ENCODE measurements at places on chromosomes 7 and 10. TPM values are rescaled to one million over a fixed set of nuclear protein-coding genes. Genes with fewer than 3 reads are reported as not detected.
A peak's percentile ranks its signal among the peaks of the same experiment; 100 is the strongest.

- no peak for DNase-seq
These were observed 50.6 kb upstream of the SMNDC1 start for GRCh38 chr10:110355141-110355831.

GRCh38 chr7:100588438-100588837 lies 2.3 kb downstream of the FBXO24 start:
- no peak for DNase-seq

WNT2 gene
- 1.3 TPM for total RNA-seq

GRCh38 chr7:55641273-55641691 lies 69.0 kb upstream of the VOPP1 start:
- peak; percentile 61 for DNase-seq

SSBP1 gene
- total RNA-seq, result 148 TPM

DNA sequence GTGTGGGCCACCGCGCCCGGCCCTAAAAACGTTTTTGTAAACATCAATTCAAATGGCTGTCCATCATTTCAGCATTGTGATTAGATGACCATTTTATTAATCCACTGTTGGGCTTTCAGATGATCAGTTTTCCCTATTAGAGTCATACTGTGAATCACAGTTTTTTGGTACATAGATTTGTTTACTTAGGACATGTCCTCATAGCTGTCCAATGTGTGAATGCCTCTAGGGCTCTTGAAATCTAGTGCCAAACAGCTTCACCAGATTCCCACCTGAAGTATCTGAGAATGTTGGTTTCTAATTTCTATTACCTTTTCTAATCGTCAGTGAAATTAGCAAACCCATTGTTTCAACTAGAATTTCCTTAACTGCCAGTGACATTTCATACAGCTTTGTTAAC lies 66.8 kb downstream of the UPF2 start:
- DNase-seq, result no peak

GRCh38 chr7:77284005-77284404 lies 84.4 kb upstream of the FGL2 start:
- DNase-seq, result no peak

PNLIPRP1 gene
- not detected for total RNA-seq

- peak; percentile 30 for DNase-seq
These were observed 162.9 kb downstream of the ARL5B start for GRCh38 chr10:18822156-18822555.

SYCE1 gene
- 43.4 TPM for total RNA-seq

Data from testis (tissue), 5 donors.